Effector CD4-positive, alpha-beta T cell (primary cell): ENCODE measurements at places on chromosomes 1 and 21.
A peak's percentile ranks its signal among the peaks of the same experiment; 100 is the strongest.

DNA sequence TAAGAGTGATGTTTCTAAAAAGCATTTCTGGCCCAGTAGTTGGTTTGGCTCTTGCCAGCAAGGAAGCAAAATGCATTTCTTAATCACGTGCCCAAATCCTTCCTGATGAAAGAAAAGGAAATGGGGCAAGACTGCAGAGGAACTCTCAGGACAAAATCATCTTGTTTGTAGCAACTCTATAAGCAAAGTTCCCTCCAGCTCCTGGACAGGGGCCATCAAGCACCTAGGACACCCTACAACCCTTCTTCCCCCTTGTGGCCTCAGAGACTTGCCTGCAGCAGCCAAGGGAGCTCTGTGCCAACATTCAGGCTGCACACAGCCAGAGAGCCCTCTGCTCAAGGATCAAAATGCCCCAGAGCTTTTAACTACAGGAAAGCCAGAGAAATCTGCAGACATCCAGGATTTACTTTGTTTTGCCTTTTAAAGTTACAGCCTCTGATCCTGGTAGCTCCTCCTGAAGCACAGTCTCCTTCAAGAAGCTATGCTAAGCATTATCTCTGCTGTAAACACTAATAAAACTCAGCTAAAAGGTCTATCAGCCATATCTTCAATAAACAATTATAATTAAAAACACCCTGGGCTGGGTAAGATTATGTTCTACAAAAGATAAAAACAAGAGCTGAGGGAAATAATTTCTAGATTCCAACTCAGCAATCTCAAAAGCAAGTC is 105.0 kb downstream of the KIAA0319L start:
- no peak for DNase-seq

GRCh38 chr21:23356905-23357304 is 2250.4 kb downstream of the MRPL39 start:
- no peak for DNase-seq

DNA sequence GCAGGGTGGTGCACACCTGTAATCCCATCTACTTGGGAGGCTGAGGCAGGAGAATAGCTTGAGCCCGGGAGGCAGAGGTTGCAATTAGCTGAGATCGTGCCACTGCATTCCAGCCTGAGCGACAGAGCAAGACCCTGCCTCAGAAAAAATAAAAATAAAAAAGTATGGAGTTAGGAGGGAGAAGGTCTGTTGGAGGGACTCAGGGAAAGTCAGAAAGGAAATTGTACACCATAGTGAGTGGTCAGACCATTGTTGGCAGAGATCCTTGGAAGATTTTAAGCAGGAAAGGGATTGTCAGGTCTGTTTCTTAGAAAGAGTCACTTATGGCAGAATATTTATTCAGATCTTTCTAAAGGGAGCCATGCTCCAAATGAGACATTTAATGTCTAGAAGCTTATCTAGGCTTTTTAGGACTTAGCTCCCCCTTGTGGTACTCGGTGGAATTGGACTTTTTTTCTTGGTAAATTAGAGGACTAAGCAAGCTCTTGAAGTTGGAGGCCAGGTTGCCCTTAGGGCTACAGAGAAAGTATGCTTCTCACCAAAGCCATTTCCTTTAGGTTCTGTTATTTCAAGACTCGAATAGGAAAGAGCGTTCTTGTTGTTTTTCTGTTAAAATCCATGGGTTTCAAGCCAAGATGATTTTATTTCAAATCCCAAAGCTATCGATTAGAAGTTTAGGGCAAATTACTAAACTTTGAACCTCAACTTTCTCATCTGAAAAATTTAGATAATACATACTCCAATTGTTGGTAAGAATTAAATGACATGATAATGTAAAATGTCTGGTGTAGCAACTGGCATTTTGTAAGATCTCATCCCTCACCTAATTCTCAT is 16.5 kb downstream of the MIA3 start:
- peak; percentile 65 for DNase-seq

- no peak for DNase-seq
Observed at GRCh38 chr21:46179708-46180078, 4.6 kb downstream of the SPATC1L start.

DNA sequence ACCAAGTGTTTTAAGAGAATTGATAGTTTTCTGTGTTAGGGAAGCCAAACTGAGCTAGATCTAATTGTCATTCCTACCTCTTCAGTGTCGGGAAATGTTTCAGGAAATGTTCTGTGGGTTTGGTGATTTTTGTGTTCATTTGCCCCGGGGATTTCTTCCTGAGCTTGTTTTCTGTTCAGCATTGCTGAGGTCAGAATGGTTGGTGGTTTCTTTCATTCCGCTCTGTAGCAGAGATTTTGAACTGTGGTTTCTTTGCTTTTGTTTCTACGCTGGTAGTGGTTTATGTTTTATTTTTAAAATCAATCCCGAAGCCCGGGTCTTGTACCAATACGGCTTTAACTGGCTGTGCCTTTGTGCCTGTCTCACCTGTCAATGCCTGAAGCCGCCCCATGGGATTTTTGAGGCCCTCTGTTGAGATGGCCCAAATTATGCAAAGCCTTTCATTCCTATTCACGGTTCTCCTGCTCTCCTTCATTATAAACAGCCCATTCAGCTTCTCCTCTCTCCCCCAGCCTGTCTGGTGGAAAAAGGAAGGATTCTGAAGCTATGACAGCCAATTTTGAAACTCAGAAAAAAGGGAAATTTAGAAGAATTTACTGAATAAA is 417.2 kb upstream of the KAZN start:
- no peak for DNase-seq

GRCh38 chr1:220908757-220909156 is 29.5 kb downstream of the HLX start:
- DNase-seq = no peak

- DNase-seq = no peak
Observed at GRCh38 chr1:157239936-157240335, 101.7 kb upstream of the ETV3 start.

DNA sequence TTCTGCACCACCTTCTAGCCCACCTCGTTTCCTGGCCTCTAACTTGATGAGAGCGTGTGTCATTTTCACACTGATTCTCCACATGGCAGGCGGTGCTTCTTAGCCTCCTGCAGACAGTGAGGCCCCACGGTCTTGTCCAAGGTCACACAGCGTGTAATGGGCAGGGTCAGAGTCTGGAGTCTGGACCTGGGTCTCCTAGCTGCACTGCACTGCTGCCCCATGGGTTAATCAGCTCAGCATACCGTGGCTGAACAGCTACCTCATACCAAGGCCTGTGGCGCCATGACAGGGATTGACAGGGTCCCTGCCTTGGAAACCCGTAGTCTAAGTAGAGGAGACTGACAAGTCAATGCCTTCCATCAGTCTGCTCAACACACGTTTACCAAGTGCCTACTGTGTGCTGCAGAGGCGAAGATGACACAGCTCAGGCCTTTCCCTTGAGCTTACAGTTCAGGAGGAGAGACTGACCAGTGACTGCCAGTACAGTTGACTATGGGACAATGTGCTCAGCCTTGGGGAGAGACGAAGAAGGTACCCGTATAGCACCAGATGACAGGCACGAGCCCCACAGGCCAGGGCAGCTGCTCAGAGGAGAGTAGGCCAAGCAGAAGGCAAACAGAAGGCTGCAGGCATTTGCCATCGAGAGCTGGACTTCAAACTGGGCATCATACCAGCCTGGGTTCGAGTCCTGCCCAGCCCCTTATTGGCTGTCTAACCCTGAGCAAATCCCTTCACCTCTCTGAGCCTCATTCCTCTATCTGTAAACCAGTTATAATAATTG is 5.5 kb downstream of the PCSK9 start:
- DNase-seq = no peak

DNA sequence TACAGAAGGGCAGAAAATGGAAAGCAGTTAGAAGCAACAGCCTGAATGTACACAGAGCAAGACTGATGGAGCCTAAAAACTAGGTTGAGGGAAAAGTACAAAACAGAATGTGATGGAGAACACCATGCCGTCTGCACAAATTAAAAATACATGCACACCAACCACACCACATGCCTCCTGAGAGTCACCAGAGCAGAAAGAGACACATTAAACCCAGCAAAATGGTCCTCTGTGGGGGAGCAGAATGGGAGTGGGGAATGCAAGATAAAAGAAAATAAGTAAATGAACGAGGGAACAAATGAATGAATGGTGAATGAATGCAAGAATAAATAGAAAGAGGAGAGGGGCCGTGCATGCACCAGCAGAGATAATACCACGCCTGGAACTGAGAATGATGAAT is 24.1 kb downstream of the PADI2 start:
- DNase-seq = no peak

GRCh38 chr1:230833511-230833910 is 34.8 kb downstream of the C1orf198 start:
- DNase-seq = no peak

GRCh38 chr1:172647110-172647564 is 11.8 kb upstream of the FASLG start:
- no peak for DNase-seq
